ENCODE measurements at places on chromosomes 5 and 9.

DNA sequence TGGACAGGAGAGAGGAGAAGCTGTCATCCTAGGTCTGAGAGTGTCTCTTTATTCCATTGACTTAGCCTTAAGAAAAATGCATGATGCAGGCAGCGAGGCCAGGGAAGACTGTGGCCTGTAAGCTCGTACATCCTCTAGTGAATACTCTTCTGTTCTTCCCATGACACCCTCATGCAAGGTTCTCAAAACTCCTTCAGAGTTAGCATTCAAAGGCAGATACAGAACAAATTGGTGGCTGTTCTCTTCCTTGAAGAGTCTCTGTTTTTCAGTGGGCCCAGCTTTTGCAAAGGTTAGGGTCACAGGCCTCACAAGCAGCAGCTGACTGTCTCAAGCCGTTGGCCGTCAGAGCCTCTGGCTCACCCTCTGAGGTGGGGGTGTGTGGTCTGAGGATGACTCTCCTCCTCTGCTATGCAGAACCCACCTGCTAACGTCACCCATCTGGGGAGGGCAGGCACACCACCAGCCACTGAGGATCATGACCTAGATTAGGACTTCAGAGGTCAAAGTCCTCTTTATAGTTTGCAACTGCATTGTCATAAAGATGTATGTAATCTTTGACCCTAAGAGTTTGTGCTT lies 15.1 kb downstream of the ADCY2 start:
- no peak for DNase-seq

DNA sequence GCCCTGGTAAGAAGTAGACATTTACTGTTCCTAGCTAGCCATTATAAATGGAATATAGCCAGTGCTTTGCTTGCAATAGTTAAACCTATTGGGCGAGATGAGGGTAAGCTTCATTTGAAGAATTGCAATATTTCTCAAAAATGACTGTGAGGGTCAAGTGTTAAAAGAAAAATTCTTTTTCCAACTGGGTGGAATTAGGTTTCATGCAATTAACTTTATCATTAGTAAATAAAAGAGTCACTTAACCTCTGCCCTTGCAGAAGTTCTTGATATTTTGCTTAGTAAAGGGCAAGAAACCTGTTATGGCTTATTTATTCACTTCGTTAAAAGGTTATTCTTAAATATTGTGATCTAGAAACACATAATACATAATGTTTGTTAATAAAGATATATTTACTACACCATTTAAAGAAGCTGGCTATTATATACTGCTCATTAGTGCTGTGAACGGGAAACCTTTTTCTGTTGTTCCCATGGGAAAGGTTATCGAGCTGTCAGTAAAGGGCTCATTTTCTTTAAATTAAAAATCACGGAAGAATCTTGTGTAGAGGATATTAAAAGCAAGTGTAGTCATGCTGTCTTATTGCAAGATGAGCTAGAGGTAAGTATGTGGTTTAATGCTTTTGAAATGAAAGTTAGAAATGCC lies 370.5 kb downstream of the CSNK1G3 start:
- no peak for DNase-seq

- DNase-seq = no peak
Observed at GRCh38 chr5:179614745-179615144, 8.7 kb downstream of the HNRNPH1 start.

DNA sequence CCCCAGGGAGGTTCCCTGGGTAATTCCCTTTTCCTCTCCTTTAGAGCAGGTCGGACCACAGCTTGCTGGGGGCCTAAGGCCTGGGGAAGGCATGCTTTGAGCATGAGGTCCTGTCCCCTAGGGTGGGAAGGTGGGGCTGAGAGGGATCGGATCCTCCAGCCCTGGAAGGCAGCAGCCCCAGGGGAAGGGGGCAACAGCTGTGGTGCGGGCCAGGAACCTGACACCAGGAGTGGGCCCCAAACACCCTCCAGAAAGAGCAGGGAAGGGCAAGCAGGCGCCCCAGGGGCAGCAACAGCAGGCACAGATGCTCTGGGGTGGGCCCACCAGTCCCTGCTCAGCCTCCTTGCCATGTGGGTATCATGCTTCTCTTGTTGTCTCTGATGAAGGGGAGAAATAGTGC lies 3.2 kb upstream of the CORO2A start:
- DNase-seq = no peak

- no peak for DNase-seq
Observed at GRCh38 chr5:82659115-82659514, 381.0 kb upstream of the RPS23 start.

- DNase-seq = no peak
Observed at GRCh38 chr5:14226149-14226548, 83.0 kb downstream of the TRIO start.

GRCh38 chr5:69331528-69332445 lies 814 bp downstream of the CCDC125 start:
- no peak for DNase-seq

DNA sequence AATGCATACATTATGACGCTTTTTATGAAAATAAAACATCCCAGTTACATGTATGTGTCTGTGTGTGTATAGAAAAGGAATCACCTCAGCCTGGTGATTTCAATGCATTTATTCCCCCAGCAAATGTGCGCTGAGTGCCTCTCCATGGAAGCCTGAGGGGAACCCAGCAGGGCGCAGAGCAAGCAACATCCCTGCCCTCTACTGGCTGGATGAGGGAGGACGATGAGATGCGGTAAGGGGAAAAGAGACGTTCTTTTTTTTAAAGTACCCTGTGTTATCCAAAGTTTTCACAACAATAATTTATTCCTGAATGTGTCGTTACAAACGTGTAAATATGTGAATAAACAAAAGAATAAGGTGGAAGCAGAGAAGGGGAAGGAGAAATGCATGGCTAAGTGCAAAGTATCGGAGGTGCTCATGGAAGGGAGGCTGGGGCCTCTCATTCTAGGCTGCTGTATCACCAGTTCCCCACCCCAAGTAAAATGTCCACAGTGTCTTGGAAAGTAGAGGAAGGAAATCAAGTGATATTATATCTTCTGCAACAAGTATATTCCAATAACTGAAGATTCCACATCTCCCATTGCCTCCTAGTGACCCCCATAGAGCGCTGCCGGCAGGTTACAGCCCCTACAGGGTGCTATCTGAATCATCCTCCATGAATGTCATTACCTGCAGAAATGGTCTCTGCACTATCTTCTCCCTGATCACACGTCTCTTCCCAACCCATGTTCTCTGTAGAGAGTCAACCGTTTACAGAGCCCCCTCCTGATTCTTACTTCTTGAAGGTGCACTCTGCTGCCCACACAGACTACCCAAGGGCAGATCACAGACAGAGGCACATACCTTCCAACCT lies 13.0 kb upstream of the ABLIM3 start:
- DNase-seq = no peak

DNA sequence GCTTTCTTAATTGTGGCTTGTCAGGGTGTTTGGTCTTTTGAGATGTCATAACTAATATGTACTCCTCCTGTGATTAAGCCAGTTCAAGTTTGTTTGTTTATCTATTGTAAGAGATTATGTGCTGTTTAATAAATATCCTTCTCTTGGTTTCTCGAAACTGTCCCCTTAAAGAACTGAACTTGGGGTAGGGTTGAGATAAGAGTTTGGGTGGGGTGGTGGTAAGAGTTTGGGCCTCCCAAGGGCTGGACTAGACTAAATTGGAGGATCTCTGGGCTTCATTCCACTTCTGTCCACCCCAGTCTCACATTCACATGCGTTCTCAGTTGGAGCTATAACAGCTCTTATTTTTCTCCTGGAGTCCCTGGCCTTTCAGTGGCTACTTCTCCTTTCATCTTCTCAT lies 38.2 kb downstream of the AQP7 start:
- no peak for DNase-seq

DNA sequence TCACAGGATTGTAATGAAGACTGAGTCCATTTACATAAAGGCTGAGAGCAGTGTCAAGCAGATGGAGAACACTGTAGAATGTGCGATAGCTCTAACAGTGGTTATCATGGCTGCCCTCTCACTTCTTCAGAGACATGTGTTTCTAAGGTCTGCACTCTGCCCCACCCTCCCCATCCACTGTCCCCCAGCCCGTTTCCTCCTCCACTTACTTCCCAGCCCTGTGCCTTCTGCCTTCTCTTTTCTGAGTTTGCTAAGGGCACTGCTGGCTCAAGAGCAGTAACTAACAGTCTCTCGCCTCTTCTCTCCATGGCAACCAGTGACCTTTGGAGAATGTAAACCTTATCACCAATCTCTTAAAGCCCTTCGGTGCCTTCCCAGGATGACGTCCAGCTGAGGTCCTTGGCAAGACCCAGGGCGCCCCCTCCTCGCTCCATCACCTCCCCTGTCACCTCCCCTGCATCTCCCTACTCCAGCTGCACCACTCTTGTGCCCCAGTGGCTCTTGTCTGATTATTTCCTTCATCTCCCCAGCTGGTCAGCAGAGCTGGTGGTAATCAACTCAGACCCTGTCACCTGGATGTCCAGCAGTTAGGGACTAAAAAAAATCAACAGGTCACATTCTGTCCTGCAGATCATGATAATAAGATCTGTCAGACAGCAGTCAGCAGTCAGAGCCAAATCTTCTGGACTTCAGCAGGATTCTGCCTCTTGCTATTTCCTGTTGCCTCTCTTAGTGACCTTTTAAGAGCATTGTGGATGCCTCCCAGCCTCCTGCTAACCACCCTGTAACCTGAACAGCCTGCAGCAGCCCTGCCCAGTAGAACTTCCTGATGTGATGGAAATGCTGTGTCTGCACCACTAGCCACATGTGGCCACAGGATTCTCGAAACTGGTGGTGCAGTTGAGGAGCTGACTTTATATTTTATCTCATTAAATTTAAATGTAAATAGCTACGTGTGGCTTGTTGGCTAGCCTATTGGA lies 9.0 kb downstream of the FXN start:
- no peak for DNase-seq

DNA sequence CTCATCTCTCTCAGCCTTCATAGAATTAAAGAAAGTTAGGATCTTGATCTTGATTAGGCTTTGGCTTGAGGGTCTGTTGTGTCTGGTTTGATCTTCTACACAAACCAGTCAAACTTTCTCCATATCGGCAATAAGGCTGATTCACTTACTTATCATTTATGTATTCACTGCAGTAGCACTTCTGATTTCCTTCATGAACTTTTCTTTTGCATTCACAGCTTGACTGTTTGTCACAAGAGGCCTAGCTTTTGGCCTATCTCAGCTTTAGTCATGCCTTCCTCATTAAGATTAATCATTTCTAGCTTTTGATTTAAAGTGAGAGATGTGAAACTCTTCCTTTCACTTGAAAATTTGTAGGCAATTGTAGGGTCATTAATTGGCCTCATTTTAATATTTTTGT lies 62.8 kb downstream of the SH3RF2 start:
- DNase-seq = no peak

DNA sequence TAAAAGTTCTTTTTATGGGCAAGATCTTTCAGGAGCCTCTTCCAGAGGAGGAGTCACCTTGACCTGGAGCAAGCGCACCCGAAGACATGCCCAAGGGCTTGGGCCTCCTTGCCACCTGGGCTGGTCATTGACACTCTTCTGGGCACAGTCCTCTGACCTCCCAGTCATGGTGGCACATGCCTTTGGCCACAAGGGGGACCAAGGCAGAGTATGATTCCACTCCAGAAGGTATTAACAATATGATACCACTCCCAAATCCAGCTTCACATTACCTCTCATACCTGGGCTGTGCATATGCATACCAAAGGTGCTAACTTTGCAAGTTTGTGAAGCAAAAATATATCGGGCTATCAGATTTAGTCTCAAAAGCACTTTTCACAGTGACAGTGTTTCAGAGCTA lies 84.6 kb downstream of the MAST4 start:
- no peak for DNase-seq

DNA sequence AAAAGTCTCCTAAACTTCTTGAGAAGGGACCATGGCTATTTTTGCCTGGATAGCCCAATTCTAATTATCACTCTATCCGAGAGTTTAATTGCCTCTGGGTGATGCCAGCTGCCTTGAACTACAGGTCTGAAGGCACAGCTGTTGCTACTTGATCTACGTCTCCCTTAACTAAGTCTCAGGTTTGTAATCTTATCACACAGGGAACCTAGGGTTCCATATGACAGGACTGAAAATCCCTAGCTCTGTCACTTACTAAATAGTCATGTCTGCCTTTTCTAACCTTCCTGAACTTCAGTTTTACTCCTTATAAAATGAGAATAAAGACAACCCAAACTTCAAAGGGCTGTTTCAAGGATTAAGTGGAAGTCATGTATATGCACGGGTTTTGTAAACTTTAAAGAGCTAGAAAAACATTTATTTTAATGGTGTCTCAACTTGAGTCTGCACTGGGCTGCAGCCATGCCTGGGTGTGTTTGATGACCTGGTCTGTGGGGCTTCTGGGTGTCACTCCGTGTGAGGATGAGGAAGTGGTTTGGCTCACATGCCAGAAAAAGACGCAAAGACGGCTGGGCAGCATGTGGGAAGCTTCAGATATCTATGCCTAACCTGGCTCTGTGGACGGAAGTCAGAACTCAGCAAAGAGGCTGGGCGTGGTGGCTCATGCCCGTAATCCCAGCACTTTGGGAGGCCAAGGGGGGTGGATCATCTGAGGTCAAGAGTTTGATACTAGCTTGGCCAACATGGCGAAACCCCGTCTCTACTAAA lies 129.3 kb upstream of the SLC44A1 start:
- no peak for DNase-seq

DNA sequence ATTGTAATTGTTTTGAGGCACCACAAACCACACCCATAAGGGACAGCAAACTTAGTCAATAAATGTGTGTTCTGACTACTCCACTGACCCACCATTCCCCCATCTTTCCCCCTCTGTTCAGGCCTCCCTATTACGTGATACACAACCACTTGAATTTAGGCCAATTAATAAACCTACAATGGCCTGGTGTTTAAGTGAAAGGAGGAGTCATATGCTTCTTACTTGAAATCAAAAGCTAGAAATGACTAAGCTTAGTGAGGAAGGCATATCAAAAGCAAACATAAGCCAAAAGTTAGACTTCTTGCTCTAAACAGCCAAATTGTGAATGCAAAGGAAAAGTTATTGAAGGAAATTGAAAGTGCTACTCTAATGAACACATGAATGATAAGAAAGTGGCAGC lies 14.6 kb downstream of the ZBTB43 start:
- no peak for DNase-seq

DNA sequence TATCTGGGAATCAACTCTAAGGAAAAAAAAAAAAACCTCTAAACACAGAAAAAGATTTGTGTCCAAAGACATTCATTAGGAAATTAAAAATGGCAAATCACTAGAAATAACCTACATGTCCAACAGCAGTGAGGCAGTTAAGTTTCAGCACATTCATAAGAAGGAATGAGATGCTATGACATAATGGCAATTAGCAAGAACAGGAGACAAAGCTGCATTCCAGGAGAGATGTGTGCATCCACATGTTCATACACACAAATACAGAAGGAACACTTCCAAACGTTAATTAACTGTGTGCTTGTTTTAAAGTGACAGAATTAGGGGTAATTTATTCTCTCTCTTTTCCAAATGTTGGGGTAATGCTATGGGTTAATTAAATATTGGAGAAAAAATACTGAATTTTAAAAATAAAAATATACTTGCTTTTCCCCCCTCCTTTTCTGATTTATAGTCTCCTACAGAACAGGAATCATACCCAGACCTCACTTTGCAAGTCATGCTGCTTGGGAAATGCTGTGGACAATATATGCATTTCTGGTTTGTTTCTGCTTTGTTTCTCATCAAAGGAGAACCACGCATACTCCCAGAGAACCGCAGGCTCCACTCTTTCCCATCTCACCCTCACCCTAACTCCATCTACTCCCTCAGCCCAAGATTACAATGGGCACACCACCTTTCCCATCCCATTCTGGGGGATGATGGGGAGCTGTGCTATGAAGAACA lies 114.1 kb downstream of the CDK5RAP2 start:
- DNase-seq = no peak

- no peak for DNase-seq
Observed at GRCh38 chr5:126490167-126490940, 67.1 kb downstream of the GRAMD2B start.

Measured in cortex of kidney (tissue), 1 donor.